ENCODE measurements at places on chromosomes 2 and 18. TPM values are rescaled to one million over a fixed set of nuclear protein-coding genes. Genes with fewer than 3 reads are reported as not detected.
A peak's percentile ranks its signal among the peaks of the same experiment; 100 is the strongest.

GRCh38 chr18:69885841-69886531 is 61.7 kb downstream of the CD226 start:
- H3K27me3 ChIP-seq = no peaks in the 10 kb centered on the region
- no peak for DNase-seq
- H3K27ac ChIP-seq = no peak overlapping the region
- H3K4me3 ChIP-seq = no peak overlapping the region

- H3K27me3 ChIP-seq = no peaks in the 10 kb centered on the region
- peak; percentile 72 for DNase-seq
- H3K4me3 ChIP-seq = no peak overlapping the region
- peaks cover 15% of the 10 kb centered on the region for H3K4me1 ChIP-seq
- no peaks in the 10 kb centered on the region for H3K36me3 ChIP-seq
Measured at GRCh38 chr2:28658369-28658768, 93.3 kb upstream of the PPP1CB start.

DNA sequence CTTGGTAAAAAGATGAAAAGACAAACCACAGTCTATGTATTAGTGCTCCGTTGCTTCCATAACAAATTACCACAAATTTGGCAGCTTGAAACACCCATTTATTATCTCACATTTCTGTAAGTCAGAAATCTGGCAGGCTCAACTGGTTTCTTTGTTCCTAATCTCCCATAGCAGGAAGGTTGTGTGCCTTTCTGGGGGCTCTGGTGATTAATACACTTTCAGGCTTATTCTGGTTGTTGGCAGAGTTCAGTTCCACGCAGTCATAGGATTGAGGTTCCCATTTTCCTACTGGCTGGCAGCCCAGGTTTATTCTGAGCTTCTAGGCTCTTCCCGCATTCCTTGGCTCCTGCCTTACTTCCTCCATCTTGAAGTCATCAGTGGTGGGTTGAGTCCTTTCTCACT is 189.3 kb downstream of the ANAPC1 start:
- H3K27ac ChIP-seq = peak overlapping the region; percentile 51
- H3K36me3 ChIP-seq = no peaks in the 10 kb centered on the region
- H3K4me1 ChIP-seq = peaks cover 24% of the 10 kb centered on the region
- H3K27me3 ChIP-seq = no peaks in the 10 kb centered on the region

The OSBPL6 gene
- polyA plus RNA-seq = 5.1 TPM

The SPATA3 gene
- polyA plus RNA-seq = not detected

DNA sequence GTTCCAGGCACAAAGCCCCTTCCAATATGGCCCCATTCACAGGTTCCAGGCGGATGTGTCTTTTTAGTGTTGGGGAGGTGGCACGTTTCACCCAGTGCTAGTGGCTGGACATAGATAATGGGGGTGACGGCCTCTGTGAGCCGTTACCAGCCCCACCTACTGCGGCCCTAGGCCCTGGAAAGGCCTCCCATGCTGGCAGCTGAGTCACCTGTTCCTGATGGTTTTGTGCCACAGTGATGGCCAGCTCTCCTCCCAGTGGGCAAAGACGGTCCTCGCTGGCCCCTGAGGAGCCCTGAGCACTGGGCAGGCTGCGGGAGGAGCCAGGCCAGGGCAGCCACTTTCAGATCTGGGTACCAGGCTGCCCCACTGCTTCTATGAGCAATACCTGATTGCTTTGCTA is 40.0 kb upstream of the GPC1 start:
- peaks cover 41% of the 10 kb centered on the region for H3K4me1 ChIP-seq

The MC5R gene
- 0.85 TPM for polyA plus RNA-seq

DNA sequence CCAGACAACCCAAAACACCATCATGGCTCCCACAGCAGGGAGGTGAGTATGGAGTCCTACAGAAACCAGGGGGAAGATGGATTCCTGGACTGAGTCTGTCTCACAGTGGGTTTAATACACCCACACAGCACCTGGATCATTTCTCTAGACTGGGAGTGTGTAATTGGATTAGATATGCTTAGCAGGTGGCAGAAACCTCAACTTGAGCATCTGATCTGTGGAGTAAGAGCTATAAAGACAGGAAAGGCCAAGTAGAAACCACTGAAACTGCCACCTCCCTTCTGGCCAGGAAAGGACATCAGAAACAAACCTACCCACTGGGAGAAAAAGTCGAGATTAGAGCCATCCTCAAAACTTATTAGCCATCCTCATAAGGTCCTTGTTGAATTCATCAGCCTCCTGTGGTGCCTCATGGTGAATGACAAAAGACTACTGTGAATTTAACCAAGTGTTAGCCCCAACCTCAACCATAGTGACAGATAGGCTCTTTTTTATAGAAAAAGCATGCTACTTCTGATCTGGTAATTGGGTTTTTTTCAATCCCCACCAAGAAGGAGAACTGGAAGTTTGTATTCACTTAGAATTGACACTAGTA is 28.1 kb upstream of the CHST9 start:
- H3K4me3 ChIP-seq = no peak overlapping the region
- H3K36me3 ChIP-seq = no peaks in the 10 kb centered on the region
- H3K27ac ChIP-seq = no peak overlapping the region

- H3K4me1 ChIP-seq = peaks cover 7% of the 10 kb centered on the region
- no peak overlapping the region for H3K4me3 ChIP-seq
- no peak overlapping the region for H3K27ac ChIP-seq
- no peak for DNase-seq
- H3K27me3 ChIP-seq = no peaks in the 10 kb centered on the region
Measured at GRCh38 chr2:44549856-44550255, 188.1 kb downstream of the CAMKMT start.

The NEB gene
- polyA plus RNA-seq = 743 TPM

The WNT6 gene
- not detected for polyA plus RNA-seq

The CCDC68 gene
- 0.42 TPM for polyA plus RNA-seq

GRCh38 chr2:109529532-109530449 is 84.0 kb downstream of the SEPTIN10 start:
- H3K27ac ChIP-seq = no peak overlapping the region
- peak; percentile 65 for DNase-seq
- H3K36me3 ChIP-seq = no peaks in the 10 kb centered on the region

DNA sequence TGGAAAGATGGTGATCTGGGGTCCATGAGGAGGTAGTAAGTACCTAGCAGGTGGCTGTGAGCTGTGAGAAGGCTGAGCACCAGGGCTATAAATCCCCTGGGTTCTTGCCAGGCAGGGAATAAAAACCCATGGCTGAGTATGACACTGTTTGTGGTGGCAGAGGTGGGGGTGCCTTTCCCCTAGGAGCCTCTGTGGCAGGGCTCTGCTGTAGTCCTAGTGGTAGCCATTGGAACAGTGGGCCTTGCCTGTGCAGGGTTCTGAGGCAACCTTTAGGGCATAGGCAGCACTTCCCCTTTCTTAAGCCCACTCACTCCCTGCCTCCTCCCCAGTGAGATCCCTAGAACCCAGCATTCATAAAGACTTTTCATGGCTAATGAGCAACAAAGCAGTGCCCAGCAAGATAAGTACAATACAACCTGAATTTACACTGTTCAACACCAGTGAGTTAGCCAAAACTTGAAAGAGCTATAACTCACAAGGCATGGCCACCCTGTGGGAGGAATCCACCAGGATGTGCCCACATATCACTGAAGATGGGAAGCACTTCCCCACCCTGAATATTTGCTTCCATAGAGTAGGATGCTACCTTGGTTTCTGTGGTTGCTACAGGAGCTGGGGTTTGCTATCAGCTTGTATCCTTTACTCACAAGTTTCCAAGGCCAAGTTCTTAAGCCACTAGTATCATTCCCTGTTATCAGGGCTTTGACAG is 100.9 kb upstream of the NEUROD1 start:
- peaks cover 10% of the 10 kb centered on the region for H3K4me1 ChIP-seq
- no peaks in the 10 kb centered on the region for H3K36me3 ChIP-seq
- peak; percentile 14 for DNase-seq
- H3K4me3 ChIP-seq = no peak overlapping the region

GRCh38 chr18:7572822-7573221 is 5.7 kb downstream of the PTPRM start:
- peaks cover 2% of the 10 kb centered on the region for H3K4me1 ChIP-seq

- H3K27ac ChIP-seq = no peak overlapping the region
- H3K4me3 ChIP-seq = no peak overlapping the region
- H3K36me3 ChIP-seq = no peaks in the 10 kb centered on the region
- H3K27me3 ChIP-seq = no peaks in the 10 kb centered on the region
- peak; percentile 58 for DNase-seq
- no peaks in the 10 kb centered on the region for H3K4me1 ChIP-seq
Measured at GRCh38 chr2:33444967-33445366, 31.5 kb upstream of the RASGRP3 start.

DNA sequence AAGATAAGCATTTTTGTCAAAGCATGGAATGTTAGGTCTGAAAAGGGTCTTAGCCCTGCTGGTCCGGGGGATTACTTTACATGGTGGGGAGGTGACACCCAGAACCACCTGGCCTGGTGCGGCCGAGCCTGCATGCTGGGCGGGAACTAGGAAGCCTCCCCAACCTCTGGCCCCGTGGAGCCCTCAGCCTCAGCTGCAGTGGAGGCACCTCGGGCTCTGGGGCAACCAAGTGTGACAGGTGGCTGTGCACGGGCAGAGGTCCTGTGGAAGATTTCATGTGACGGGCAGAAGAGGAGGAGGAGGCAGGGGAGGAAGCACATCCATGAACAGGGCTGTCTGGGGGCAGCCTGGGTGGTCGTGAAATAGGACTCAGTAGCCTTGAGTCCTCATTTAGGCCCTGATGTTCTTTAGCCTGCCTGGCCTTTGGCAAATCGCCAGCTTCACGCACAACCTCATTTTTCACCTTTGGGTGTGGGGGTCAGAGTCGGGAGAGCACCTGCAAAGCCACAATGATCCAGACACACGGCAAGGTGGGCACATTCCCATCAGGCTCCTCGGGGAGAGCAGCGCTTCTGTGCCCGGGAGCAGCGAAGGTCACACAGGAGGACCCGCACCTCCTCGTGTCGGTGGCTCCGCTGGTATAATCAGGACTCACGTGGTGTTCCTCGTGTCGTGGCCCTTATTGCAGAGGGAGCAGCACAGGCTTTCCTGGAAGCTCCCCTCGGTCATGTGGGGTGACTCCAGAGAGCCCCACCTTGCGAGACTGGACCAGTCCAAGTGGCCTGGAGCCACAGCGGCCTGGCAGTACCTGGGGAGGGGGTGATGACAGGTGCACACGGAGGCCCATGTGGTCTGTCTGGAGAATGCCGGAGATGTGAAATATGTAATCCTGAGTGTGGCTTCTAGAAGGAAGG is 13.9 kb downstream of the CNDP2 start:
- no peak overlapping the region for H3K27ac ChIP-seq
- DNase-seq = no peak
- H3K4me1 ChIP-seq = peaks cover 19% of the 10 kb centered on the region
- H3K27me3 ChIP-seq = no peaks in the 10 kb centered on the region

The TMEM18 gene
- polyA plus RNA-seq = 53.4 TPM

The ACVR1C gene
- 0.12 TPM for polyA plus RNA-seq

DNA sequence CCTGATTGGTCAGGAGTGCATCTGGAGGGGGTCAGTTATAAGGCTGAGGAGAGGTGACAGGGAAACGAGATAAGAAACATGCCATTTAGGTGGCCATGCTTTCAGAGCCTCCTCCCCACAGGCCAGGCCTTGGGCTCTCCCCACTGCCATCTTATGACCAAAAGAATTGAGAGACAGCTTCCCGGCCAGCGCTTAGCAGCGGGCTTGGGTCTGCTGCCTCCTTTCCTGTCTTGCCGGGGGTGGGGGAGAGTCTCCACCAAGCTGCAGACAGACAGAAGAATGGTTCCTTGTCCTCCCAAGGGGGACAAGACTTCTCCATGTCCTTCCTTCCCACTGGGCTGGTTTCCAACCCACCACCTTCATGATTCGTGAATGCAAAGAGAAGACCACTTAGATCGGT is 171.3 kb downstream of the SMAD7 start:
- H3K27me3 ChIP-seq = no peaks in the 10 kb centered on the region
- DNase-seq = no peak
- H3K4me1 ChIP-seq = peaks cover 73% of the 10 kb centered on the region
- H3K4me3 ChIP-seq = no peak overlapping the region

The PLEK gene
- polyA plus RNA-seq = 7.6 TPM

DNA sequence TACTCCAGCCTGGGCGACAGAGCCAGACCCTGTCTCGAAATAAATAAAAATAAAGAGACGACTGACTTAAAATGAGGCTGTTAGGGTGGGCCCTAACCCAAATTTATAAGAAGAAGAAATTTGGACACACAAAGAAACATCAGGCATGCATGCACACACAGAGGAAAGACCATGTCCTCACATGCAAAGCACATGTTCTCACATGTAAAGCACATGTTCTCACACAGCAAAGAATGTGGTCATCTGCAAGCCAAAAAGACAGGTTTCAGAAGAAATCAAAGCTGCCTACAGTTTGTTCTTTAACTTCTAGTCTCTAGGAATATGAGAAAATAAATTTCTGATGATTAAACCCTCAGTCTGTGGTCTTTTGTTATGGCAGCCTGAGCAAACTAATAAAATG is 132.3 kb upstream of the CRIM1 start:
- H3K27me3 ChIP-seq = no peaks in the 10 kb centered on the region
- H3K27ac ChIP-seq = no peak overlapping the region
- no peaks in the 10 kb centered on the region for H3K4me1 ChIP-seq
- no peaks in the 10 kb centered on the region for H3K36me3 ChIP-seq
- no peak overlapping the region for H3K4me3 ChIP-seq
- DNase-seq = no peak

The FBLN7 gene
- 15.3 TPM for polyA plus RNA-seq

GRCh38 chr2:67840460-67841068 is 222.2 kb downstream of the C1D start:
- peak; percentile 68 for DNase-seq
- no peak overlapping the region for H3K27ac ChIP-seq
- no peaks in the 10 kb centered on the region for H3K36me3 ChIP-seq
- H3K4me1 ChIP-seq = peaks cover 2% of the 10 kb centered on the region

GRCh38 chr2:70474256-70474848 is 79.3 kb downstream of the TGFA start:
- peaks cover 3% of the 10 kb centered on the region for H3K4me1 ChIP-seq
- H3K36me3 ChIP-seq = no peaks in the 10 kb centered on the region
- no peak overlapping the region for H3K4me3 ChIP-seq

The DNER gene
- 2.1 TPM for polyA plus RNA-seq

DNA sequence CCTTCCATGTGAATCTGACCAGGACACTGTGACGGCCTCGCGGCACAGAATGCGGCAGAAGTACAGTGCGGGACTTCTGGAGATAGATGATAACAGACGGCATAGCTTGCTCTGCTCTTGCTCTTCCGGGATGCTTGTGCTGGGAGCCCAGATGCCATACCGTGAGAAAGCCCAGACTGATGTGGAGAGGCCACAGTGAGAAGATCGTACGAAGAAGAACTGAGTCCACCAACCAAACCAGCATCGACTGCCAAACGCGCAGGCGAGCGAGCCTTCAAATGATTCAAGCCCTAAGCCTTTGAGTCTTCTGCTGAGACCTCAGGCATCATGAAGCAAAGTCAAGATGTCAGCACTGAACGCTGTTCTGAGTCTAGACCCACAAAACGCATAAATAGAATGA is 33.7 kb downstream of the DTNB start:
- DNase-seq = no peak
- no peak overlapping the region for H3K27ac ChIP-seq

The ANKRD62 gene
- polyA plus RNA-seq = 0.04 TPM

- no peaks in the 10 kb centered on the region for H3K36me3 ChIP-seq
- no peak overlapping the region for H3K27ac ChIP-seq
- no peaks in the 10 kb centered on the region for H3K27me3 ChIP-seq
- H3K4me3 ChIP-seq = no peak overlapping the region
Measured at GRCh38 chr2:47309952-47310800, 92.8 kb upstream of the MSH2 start.

The PROC gene
- 0.16 TPM for polyA plus RNA-seq

Data from muscle of leg (tissue), 16 donors.